ENCODE measurements at places on chromosomes 11 and 22.

- DNase-seq = no peak
Observed at GRCh38 chr11:87114093-87114492, 76.4 kb downstream of the TMEM135 start.

DNA sequence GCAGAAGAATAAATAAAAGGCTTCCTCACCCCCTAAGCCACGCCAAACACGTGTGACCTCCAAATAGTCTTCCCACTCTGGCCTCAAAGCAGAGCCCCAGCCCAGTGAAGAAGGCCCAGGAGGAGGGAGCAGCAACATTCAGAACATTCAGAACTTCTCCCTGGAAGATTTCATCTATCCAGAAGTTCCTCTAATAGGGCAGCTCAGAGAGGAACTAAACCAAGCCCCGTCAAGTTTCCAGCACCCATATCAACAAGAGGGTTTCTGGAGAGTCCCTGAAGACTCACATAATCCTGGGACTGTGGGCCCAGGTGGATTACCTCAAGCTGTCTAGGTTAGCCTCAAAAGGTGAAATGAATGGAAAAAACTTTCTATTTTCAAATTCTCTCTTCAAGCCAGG lies 39.4 kb downstream of the PC start:
- DNase-seq = no peak

DNA sequence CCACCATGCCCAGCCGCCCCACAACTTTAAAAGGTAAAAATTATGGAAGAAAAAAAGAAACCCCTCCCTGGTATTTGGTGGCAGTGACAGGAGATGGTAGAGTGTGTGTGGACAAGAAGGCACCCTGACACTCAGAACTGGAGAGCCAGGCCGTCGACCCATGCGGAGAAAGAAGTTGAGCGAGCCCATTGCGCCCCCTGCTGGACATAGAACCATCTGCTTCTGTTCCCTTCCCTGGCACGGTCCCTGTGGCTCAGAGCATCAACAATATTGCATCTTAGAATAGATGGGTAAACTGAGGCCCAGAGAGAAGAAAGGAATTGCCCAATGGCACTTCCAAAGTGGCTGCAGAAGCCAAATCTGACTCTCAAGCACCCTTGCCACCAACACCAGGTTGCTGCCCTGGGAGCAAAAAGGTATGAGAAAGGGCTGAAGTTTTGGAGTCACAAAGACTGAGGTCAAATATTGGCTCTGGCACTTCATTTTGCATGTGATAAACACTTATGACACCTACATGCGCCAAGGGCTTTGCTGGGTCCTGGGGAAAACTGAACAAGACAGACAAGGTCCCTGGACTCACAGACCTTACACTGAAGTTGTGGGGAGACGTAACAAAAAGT lies 8.6 kb downstream of the MRPL11 start:
- DNase-seq = peak; percentile 63

DNA sequence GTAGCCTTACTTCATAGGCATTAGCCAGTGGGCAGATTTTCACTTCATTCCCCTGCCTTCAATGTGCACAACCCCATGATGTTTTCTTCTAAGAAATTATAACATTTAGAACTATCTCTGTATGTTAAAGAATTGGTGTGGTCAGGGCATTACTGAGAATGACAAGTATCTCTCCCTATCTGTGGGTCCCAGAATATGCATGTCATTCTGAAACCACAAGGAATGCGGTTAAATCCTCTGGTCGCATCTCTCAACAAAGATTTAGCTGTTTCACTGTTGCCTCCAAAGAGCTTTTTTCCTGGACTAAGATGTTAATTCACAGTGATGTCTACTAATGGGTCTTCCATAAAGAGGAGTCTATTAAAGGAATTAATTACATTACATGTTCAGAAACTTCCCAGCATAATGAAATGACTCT lies 62.7 kb downstream of the LIF start:
- no peak for DNase-seq

GRCh38 chr11:36996795-36997194 lies 398.8 kb upstream of the RAG2 start:
- DNase-seq = no peak

GRCh38 chr11:34926101-34926830 lies 9.8 kb downstream of the PDHX start:
- DNase-seq = peak; percentile 40

DNA sequence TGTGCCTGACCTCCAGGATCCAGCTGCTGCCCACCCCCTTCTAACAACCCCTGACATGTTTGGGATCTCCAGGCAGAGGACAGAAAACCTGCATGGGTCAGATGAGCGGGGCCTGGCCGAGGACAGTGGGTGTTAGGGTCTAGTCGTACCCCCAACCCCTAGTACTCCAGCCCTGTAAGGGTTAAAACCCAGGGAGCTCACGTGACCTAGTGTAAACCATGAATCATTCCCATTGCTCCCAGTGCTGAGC lies 89.1 kb upstream of the CRYBB3 start:
- no peak for DNase-seq

DNA sequence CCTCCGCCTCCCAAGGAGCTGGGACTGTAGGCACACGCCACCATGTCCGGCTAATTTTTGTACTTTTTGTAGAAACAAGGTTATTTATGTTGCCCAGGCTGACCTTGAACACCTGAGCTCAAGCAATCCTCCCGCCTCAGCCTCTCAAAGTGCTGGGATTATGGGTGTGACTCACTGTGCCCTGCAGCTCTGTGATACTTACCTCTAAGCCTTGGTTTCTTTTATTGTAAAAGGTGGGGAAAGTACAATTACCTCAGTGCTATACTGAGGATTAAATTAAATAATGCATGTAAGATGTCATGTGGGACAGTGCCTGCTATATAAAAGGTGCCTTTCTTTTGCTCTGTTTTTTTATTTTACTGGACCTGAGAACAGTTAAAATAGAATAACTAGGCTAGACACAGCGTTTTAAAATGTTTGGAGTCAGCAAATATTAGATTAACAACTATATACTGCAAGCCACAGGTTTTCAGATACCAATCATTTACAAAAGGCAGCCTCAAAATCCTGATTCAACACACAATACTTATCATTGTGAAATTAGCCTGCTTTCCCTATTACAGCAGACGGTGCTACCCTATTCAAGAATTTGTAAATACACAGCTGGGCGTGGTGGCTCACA lies 30.0 kb downstream of the PRR14L start:
- no peak for DNase-seq

- DNase-seq = no peak
Observed at GRCh38 chr11:82754410-82754809, 20.7 kb upstream of the FAM181B start.
